Daoy (cell line): ENCODE measurements at places on chromosomes 12 and 14. TPM values are rescaled to one million over a fixed set of nuclear protein-coding genes. Genes with fewer than 3 reads are reported as not detected.
A peak's percentile ranks its signal among the peaks of the same experiment; 100 is the strongest.

DNA sequence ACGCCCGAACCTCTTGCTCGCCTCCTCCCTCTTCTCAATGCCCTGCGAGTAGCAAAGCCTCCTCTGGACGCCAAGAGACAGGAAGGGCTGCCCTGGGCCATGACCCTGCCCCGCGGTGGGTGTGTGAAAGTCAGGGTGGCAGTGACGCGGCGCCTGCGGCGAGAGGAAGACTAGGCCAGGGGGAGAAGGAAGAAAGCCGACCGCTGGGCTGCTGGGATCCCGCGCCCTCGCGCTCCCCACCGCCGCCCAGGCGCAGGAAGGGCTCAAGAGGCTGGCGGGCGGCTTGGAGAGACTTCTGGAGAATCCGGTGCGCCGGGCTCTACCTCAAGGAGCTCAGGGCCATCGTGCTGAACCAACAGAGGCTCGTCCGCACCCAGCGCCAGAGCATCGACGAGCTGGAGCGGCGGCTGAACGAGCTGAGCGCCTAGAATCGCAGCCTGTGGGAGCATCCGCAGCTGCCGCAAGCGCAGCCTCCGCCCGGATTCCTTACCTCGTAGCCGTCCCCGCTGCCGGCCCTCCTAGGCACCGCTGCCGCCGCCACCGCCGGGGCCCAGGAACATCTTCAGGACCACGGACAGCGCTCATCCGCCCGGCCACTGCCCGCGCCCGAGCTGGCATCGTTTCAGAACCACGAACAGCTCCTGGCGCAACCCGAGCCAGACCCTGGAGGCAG, 105.0 kb upstream of the PRB2 start:
- DNase-seq: peak; percentile 72

Gene CMA1
- total RNA-seq: not detected in 2 replicates

Gene CELA1
- not detected in 2 replicates for total RNA-seq

DNA sequence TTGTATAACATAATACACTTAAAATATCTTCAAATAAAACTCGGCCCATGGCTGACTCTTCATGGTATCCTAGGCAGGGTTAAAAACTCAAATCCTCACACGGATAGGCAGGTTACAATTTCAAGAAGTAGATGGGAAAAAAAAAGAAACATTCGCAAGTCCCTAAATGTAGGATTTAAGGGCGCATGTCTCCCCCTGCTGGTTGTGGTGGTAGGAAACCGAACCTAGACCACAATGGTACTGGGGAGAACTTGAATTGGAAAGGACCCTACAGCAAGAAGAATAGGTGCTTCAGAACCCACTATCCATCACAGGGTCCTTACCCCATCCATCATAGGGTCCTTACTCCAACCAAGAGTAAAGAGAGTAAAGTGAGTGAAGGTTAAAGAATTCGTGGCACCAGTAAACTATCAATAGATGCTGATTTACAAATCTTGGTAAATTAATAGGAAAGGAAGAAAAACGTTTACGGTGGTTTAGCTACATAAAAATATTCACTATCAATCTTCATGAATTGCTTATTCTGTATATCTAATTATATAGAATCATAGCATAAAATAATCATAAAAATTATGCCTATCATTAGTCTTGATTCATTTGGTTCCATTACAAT, 3.3 kb upstream of the CIPC start:
- peak; percentile 85 for DNase-seq

- no peak for DNase-seq
Measured at GRCh38 chr12:88303335-88303734, 161.2 kb downstream of the TMTC3 start.

Gene RDH12
- 0.06 TPM in 1 of 2 replicates, not detected in the other for total RNA-seq
